ENCODE measurements at places on chromosomes 12 and 14. TPM values are rescaled to one million over a fixed set of nuclear protein-coding genes. Genes with fewer than 3 reads are reported as not detected.

GRCh38 chr12:96590970-96591369 lies 101.6 kb downstream of the CFAP54 start:
- DNase-seq, result no peak

GRCh38 chr14:102798926-102799325 lies 21.7 kb downstream of the TRAF3 start:
- no peak for DNase-seq

GRCh38 chr14:73753124-73753886 lies 39.1 kb upstream of the PNMA1 start:
- no peak for DNase-seq

GPR84 gene
- total RNA-seq, result not detected

GRCh38 chr12:114186241-114187002 lies 219.5 kb downstream of the TBX5 start:
- no peak for DNase-seq

DNA sequence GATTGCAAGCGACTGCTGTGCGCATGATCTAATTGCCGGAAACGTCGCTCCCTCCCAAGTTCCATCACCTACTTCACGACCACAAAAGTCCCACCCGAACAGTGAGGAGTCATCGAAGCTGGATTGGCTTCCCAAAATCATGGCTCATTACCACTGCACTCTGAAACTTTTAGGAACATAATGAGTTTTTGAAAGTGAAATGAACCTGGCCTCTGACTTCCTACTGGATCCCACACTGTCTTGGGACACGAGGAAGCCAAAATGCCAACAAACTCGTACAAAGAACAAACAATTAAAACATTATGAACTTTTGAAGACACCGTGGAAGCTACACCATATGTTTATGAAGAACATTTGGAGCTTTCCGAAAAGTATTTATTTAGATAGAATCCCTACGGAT lies 334.8 kb upstream of the TMPO start:
- DNase-seq, result no peak

- DNase-seq, result no peak
Observed at GRCh38 chr14:95667249-95667693, 19.0 kb upstream of the TCL1B start.

ASCL1 gene
- not detected for total RNA-seq

GRCh38 chr14:60599727-60600126 lies 49.5 kb downstream of the SIX1 start:
- DNase-seq, result no peak

DNA sequence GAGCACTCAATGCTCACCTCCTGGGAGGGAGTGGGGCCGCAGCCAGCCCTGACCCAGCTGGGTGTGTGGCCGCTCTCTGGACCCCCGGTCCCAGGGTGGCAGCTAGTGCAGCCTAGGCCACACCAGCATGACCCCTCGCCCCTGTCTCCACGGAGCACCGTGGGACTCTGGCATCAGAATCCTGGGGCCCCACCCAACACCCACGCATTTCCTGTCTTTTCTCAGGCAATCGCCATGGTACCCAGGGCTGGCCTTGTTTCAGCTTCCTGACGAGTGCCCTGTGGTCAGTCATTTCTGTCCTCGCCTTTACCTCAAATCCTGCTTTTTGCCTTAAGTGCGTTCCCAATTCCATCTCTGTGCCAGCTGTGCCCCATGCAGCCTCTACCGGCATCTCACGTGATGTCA lies 15.9 kb downstream of the PACS2 start:
- no peak for DNase-seq

NDUFA12 gene
- 226 TPM for total RNA-seq

NRXN3 gene
- total RNA-seq, result 0.06 TPM

DNA sequence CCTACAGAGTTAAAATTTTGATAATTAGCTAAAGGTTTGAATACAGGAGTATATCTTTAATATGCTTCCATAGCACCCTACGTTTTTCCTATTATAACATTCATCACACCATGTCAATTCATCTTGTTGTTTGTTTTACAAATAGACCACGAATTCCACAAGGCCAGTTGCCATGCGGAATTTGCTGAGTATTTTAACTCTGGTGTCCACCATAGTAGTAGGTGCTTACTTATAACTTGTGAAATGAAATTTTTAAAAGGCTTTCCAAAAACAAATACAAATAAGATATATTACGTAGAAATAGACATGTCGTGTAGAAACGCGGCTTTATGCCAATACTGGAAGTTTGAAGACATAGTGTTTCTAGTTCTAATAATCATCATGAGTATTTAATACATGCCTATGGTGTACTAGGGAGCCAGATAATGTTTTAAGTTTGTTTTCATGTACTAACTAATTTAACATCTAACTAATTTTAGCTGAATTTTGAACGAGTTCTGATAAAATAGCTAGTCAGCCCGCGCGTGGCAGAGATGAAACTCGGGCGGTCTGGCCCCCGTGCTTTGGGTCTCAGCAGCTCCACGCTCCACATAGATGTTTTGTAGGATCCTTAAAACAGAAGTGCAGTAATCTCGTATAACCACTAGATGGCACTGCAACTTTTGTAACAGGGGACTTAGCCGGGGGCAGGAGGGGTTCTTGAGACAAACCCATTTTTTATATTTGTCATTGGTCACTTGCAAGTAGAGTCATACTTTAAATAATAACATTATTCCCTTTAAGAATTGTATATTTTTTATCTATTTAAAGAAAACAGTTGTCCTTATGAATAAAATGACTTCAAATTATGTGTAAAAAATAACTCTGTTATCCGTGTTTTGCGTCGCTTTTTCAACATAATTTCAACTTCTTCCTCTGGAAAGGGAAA lies 10.2 kb downstream of the CD69 start:
- no peak for DNase-seq

- DNase-seq, result no peak
Observed at GRCh38 chr12:7460375-7461259, 16.7 kb upstream of the CD163L1 start.

Data from psoas muscle (tissue), 8 donors.